ENCODE measurements at places on chromosomes 13 and 19.

DNA sequence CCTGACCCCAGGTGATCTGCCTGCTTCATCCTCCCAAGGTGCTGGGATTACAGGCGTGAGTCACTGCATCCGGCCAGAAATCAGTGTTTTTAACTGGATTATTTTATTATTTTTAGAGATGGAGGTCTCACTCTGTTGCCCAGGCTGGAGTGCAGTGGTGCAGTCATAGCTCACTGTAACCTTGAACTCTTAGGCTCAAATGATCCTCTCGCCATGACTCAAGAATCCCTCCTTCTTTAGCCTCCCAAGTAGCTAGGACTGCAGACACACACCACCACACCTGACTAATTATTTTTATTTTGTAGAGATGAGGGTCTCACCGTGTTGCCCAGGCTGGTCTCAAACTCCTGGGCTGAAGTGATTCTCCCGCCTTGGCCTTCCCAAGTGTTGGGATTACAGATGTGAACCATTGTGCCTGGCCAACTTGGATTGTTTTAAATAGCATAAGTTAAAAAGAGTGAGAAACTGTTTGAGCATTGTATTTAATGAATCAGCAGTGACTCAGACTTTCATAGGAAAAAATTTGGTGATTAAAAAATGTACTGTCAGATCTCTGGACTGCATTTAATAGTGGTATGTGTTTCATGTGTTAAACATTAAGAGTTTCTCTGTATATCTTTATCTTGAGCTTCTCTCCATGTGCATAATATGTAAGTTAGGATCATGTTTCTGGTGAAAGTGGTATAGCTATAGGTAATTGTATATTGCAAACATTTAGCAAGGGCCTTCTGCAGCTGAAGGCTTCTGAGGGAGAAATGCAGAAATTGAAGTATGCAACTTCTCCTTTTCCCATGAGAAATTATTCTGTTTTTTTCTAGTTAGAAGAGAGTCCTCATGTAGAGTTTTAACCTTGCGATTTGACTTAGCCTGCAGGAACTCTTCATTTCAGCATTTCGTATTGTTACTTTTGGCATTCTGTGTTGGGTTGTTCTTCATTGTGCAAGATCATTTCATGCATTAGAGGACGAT, 121.2 kb downstream of the PCCA start:
- H3K4me3 ChIP-seq = no peak overlapping the region
- no peaks in the 10 kb centered on the region for H3K27me3 ChIP-seq
- no peak overlapping the region for H3K27ac ChIP-seq
- DNase-seq = no peak

DNA sequence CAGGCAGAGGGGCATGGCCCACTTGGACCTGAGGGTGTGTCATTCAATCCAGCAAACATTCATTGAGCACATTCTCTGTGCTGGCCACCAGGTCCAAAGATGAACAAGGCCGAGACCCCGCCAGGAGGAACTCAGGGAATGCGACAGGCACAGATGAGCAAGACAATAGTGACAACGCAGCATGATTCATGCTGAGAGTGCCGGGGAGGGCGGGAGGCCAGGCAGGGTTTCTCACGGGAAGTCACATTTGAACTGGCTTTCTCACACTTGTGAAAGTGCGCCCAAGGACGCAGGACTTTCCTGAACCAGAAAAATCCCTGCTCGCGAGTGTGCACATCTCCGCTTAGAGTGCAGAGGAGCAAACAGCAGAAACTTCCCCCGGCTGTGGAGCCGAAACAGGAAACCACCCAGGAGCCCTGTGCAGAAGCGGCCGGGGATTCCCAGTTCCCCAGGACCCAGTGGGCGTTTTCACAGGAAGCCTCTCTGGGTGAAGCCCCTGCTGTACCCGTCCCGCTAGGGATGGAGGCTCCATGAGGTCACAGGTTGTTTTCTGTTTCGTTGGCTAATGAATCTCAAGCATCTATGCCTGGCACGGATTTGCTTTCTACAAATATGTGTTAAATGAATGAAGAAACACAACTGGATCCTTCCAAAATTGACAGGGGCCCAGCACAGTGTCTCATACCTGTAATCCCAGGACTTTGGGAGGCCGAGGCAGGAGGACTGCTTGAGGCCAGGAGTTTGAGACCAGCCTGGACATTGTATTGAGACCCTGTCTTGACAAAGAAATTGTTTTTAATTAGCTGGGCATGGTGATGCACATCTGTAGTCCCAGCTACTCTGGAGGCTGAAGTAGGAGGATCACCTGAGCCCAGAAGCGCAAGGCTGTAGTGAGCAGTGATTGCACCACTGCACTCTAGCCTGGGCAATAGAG, 68.4 kb upstream of the TM9SF2 start:
- H3K4me1 ChIP-seq = peaks cover 82% of the 10 kb centered on the region
- DNase-seq = peak; percentile 86
- H3K27ac ChIP-seq = peak overlapping the region; percentile 96
- H3K36me3 ChIP-seq = no peaks in the 10 kb centered on the region
- H3K4me3 ChIP-seq = peak overlapping the region; percentile 90
- H3K27me3 ChIP-seq = no peaks in the 10 kb centered on the region

- H3K27me3 ChIP-seq = no peaks in the 10 kb centered on the region
- no peak overlapping the region for H3K27ac ChIP-seq
Observed at GRCh38 chr13:99577934-99578917, 77.0 kb downstream of the TM9SF2 start.

DNA sequence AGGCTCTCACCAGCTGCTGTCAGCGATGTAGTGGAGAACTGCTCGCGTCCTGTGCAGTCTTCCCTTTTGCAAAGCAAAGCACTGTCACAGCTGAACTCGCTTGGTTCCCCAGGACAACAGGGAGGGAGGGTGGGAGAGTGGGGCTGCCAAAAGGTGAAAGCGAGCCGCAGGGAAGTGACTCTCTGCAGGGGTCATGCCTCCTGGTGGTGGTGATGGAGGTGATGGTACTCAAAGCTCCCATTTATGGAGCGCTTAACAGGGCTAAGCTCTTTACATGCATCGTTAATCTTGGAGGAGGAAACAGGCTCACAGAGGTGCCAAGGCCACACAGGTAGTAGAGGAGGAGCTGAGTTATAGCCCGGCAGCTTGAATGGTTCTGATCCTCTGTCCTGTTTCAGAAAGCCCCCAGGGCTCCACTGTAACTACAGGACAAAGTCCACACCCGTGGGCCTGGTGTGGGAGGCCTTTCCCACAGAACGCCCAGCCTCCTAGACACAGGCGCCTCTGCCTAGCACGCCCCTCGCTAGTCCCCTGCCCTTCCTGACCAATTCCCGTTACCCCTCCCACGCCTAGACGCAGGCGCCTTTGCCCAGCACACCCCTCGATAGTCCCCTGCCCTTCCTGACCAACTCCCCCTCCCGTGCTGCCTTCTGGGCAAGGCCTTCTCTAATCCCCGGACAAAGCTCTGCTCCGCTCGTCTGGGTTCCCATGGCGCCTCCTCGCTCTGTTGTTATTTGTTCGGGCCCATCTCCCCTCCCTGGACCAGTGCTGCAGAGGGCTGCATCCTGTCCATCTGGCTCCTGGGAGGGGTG, 10.7 kb downstream of the PPP1R37 start:
- H3K4me1 ChIP-seq = peaks cover 43% of the 10 kb centered on the region
- H3K36me3 ChIP-seq = no peaks in the 10 kb centered on the region
- DNase-seq = no peak
- H3K27me3 ChIP-seq = no peaks in the 10 kb centered on the region
- no peak overlapping the region for H3K27ac ChIP-seq

DNA sequence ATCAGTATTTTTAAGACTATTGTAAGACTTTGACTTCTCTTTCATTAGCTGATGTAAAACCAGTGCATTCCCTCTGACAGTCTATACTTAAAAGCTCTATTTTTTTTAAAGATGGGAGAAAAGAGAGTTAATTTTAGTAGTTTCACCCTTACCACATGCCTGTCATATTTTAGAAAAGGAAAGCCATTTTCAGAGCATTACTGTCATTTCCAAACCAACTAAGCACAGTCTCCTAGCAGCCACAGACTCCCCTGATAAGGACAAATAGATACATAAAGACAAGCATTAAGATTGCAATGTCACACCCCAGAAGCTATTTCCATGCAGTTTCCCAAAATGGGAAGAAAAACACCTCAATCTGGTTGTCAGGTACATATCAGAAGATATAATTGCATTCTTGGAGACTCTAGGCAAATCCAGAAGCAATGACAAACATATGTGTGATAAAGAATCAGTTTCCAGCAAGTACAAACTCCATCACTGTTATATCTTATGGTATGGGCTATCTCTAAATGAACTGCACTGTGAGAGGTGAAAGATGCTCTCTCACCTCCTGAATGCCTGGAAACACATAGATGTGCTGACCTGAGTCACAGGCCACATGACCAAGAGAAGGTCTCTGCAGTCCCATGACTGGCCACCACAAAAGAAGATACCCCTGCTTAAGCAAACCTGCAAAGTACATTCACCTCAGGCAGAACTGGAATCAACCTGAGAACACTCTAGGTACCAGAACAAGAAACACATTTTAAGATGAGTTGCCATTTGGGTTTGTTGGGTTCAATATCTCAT, 303.3 kb downstream of the POU4F1 start:
- no peak for DNase-seq
- H3K4me1 ChIP-seq = no peaks in the 10 kb centered on the region
- no peak overlapping the region for H3K4me3 ChIP-seq
- no peak overlapping the region for H3K27ac ChIP-seq
- H3K36me3 ChIP-seq = no peaks in the 10 kb centered on the region

GRCh38 chr13:80336370-80336769, 4.6 kb downstream of the SPRY2 start:
- H3K27me3 ChIP-seq = peaks cover 6% of the 10 kb centered on the region
- peaks cover 4% of the 10 kb centered on the region for H3K4me1 ChIP-seq
- no peak overlapping the region for H3K4me3 ChIP-seq
- H3K36me3 ChIP-seq = peaks cover 1% of the 10 kb centered on the region
- no peak overlapping the region for H3K27ac ChIP-seq

GRCh38 chr19:19871932-19872331, 6.2 kb downstream of the ZNF253 start:
- H3K36me3 ChIP-seq = peaks cover 45% of the 10 kb centered on the region
- peak overlapping the region; percentile 72 for H3K4me3 ChIP-seq
- DNase-seq = peak; percentile 19
- no peaks in the 10 kb centered on the region for H3K27me3 ChIP-seq
- peaks cover 56% of the 10 kb centered on the region for H3K4me1 ChIP-seq
- peak overlapping the region; percentile 78 for H3K27ac ChIP-seq

- peaks cover 46% of the 10 kb centered on the region for H3K36me3 ChIP-seq
- peaks cover 23% of the 10 kb centered on the region for H3K4me1 ChIP-seq
- H3K27me3 ChIP-seq = no peaks in the 10 kb centered on the region
- H3K4me3 ChIP-seq = peak overlapping the region; percentile 98
- peak overlapping the region; percentile 96 for H3K27ac ChIP-seq
- no peak for DNase-seq
Observed at GRCh38 chr19:58182577-58182988, 278 bp upstream of the ZNF274 start.
